ENCODE measurements at places on chromosomes 4 and X.
A peak's percentile ranks its signal among the peaks of the same experiment; 100 is the strongest.

GRCh38 chr4:143341186-143341755, 4.6 kb downstream of the GAB1 start:
- no peak for DNase-seq

GRCh38 chr4:15935504-15936402, 2.8 kb downstream of the FGFBP1 start:
- no peak for DNase-seq

- DNase-seq, result no peak
Observed at GRCh38 chrX:109384699-109385098, 97.2 kb downstream of the GUCY2F start.

DNA sequence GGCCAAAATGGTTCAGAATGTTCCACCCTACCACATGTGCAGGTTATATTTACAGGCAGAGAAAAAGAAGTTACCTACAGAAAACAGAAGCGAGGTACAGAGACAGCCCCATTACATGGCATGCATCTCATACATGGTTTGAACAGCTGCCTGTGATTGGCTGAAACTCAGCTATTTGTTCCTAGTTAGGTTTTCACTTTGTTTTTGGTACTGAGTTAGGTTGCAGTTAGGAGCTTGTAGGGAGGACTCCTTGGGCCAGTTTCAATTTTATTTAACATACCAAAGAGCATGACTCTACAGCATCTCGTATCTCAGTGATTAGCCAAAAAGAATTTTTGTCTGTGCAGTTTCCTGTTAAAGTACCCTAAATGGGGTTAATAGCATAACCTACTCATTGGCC, 392.0 kb downstream of the MAPK10 start:
- no peak for DNase-seq

DNA sequence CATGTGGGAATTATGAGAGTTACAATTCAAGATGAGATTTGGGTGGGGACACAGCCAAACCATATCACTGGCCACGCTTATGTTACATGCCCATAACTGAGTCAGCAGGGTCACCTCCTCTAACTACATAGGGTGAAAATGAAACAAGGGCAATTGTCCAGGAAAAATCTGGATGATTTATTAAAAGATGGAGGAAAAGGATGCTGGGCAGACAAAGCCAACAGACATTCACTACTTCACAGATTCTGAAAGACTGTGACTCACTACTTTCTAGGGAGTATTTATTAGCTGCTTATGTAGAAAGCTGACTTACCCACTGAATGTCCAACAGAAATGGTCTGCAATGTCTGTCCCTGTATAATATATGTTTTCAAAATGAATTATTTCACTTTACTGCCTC, 72.4 kb downstream of the APBB2 start:
- no peak for DNase-seq

- DNase-seq, result peak; percentile 20
Observed at GRCh38 chr4:170990989-170991589, 822.1 kb upstream of the GALNTL6 start.

GRCh38 chr4:5084911-5085475, 33.7 kb downstream of the STK32B start:
- no peak for DNase-seq

GRCh38 chrX:21960569-21961541, 20.3 kb downstream of the SMS start:
- DNase-seq, result no peak

GRCh38 chr4:121749225-121749624, 15.7 kb downstream of the SMIM43 start:
- no peak for DNase-seq

GRCh38 chr4:74073358-74073757, 25.6 kb downstream of the CXCL2 start:
- DNase-seq, result no peak

DNA sequence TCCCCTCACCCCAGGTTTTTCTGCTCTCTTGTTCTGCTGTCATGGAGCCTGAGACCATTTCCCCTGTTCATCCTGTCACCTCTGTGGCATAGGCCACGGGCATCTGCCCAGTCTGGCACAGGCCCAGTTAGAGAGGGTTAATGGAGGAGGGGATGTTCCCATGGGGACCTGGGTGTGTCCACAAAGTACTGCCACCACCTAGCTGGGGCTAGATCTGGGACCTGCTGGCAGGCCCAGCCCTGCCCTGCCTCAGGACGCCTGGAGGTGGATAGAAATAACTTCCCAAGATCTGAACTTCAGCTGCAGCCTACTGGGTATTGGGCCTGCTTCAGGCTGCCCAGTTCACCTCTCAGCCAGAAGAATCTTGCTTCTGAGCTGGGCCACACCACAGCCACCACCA, 13.5 kb downstream of the EFNB1 start:
- DNase-seq, result no peak

- DNase-seq, result no peak
Observed at GRCh38 chr4:5719350-5720055, 8.5 kb downstream of the EVC start.

GRCh38 chr4:88503344-88503743, 20.2 kb downstream of the PYURF start:
- DNase-seq, result no peak

GRCh38 chr4:108531461-108531860, 88.9 kb upstream of the RPL34 start:
- no peak for DNase-seq

GRCh38 chrX:136750364-136750763, 30.4 kb downstream of the ARHGEF6 start:
- DNase-seq, result no peak

DNA sequence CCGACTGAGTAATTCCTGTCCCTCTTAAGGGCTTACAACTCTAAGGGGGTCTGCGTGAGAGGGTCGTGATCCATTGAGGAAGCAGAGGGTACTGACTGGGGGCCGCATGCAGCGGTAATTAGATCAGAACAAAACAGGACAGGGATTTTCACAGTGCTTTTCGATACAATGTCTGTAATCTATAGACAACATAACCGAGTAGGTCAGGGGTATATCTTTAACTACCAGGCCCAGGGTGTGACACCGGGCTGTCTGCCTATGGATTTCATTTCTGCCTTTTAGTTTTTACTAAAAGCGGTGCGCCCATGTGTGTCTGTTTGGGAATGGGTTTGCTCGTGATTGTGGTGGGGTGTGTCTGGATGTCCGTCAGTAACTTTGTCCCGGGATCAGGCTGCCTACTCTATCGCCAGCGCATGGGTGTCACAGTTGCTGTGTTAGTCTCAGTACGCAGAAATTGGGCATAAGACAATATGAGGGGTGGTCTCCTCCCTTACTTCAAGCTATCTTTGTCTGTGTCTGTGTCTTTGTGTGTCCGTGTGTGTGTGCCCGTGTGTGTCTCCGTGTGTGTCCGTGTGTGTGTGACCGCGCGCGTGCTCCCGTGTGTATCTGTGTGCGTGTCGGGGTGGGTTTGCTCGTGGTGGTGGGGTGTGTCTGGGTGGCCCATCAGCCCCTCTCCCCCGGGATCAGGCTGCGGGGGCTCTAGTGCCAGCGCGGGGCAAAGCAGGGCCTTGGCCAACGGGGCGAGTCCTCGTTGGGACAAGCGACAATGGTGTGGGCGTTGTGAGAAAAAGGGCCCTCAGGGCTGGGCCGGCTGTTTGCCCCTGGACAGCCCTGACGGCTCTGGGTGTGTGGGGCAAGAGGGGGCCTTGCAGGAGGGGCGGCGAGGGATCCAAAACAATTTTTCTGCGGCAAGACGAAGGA, 10.4 kb downstream of the FRG2 start:
- no peak for DNase-seq

DNA sequence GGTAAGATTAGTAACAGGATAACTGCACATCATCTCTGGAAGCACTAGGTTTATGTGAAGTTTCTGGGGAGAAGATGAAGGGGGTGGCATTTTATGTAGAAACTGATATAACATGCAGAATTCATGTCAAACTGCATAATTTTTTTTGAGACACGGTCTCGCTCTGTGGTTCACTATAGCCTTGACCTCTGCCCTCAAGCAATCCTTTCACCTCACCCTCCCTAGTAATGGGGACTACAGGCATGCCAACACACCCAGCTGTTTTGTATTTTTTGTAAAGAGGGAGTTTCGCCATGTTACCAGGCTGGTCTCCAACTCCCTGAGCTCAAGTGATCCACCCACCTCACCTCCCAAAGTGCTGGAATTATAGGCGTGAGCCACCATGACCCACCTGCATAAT, 11.5 kb downstream of the ABRAXAS1 start:
- no peak for DNase-seq

DNA sequence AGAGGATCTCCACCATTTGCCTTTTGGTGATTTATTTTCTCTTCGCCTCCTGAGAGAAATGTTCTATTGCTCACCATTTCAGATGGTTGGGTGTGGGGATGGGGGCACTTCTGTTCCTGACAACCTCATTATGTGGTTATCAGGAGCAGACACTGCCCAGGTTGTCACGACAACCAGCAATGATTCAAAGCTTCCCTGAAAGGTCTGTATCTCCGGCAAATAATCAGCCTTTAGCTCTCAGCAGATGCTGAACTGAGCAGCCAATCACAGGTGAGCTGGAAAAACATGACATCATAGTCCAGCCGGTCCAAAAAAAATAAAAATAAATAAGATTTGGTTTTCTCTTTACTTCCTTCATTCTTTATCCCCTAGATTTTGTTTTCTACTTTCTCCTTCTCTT, 5.5 kb upstream of the PAK3 start:
- no peak for DNase-seq

- no peak for DNase-seq
Observed at GRCh38 chrX:9503261-9503660, 38.4 kb downstream of the TBL1X start.

DNA sequence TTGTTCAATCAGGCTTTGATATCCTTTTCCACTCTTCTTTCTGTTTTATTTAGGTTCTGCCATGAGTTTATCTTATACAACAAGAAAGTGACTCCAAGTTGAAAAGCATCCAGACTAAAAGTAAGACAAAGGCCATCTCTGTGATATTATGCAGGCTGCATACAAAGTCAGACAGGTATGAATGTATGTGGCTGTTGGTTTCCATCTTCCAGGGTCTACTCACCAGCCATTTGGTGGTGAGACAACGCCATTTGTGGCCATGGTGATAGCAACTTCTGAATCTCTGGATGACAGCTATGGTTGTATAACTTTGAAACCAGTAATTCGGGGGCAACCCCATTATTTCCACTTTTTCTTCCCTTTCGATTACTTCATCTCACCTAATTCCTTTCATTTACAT, 17.2 kb upstream of the MSL3 start:
- DNase-seq, result no peak

DNA sequence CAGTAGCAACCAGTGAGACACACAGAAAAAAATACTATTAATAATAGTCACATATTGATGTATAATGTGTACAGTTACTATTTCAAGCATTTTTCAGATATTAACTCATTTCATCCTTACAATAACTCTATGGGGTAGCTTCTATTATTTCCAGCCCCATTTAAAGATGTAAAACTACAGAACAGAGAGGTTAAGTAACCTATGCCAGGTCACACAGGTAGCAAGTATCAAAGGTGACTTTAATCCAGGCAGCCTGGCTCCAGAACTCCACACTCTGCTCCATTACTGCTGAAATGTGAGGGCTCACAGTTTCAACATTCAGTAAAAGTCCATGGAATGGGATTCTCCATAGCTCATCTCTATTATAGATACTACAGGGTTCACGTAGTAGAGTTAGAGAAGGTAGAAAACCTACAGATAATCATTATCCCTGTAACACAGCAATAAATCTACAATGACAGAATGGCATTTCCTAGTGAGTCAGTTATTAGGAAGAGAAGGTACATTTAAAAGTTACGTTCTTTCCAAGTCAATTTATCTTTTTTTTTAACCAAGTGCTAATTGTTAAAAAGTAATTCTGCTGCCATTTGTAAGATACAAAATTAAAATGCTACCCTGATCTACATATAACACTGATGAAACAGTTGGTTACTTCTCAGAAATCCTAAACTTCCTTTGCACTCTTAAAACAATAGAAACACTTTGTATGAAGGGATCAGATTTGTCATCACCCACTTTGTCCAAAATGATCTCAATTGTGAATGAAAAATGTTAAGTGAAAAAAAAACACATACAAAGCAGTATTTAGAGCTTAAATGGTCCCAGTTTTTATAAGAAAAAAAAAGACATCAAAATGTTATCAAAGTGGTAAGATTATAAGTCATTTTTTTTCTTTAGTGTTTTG, 18.7 kb downstream of the RELL1 start:
- no peak for DNase-seq

DNA sequence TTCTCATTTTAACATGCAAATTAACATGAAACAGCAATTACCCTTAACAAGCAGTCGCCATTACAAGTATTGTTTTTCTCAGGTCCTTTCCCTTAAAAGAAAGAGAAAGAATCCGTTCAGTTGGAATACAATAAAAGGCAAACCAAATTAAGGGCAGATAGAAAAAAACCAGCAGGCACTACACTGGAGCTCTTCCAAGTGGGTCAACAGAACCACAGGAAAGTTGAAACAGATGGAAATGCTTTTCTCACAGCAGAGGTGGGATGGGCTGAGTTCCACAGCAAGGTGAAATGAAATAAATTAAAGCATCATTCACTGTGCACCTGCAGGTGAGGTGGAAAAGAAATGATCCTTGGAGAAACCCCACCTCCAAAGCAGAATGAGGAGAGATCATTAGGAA, 102.6 kb downstream of the APBB2 start:
- no peak for DNase-seq

- DNase-seq, result no peak
Observed at GRCh38 chr4:47744253-47744652, 93.6 kb downstream of the CORIN start.

DNA sequence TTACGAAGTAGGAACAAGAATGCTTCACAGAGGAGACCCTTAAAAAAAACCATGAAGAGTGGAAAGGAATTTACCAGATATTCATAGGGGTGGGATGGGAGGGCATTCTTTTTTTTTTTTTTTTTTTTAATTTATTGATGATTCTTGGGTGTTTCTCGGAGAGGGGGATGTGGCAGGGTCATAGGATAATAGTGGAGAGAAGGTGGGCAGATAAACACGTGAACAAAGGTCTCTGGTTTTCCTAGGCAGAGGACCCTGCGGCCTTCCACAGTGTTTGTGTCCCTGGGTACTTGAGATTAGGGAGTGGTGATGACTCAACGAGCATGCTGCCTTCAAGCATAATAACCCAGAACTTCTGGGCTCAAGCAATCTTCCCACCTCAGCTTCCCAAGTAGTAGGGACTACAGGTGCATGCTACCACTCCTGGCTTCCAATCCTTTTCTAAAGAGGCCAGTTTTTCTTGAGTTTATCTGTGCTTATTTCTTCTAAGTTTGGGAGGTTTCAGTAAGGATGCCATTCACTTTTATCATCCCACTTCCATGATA, 65.9 kb upstream of the OGT start:
- no peak for DNase-seq

- DNase-seq, result peak; percentile 74
Observed at GRCh38 chr4:185597532-185598188, 62.4 kb upstream of the PDLIM3 start.

DNA sequence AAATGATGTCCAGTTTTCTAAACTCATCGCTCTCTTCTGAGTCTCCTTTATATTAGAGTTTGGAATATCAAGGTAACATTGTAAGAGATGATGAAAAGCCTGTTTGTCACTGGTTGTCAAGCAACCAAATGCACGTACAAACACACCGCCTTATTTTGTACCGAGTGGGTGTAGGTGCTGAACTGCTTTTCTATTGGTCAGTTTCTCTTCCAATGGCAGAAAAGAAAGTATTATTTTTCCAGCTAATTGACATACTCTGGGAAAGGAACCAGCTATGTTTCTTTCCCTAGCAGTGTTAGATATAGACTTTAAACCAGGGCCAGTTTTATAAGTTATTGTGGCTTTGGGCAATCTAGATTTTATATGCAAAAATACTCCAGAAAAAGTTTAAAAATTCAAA, 6.6 kb upstream of the PPM1K start:
- no peak for DNase-seq

All from GM10248 (cell line).